T-helper 17 cell (primary cell): ENCODE measurements at places on chromosomes 12 and 14. TPM values are rescaled to one million over a fixed set of nuclear protein-coding genes. Genes with fewer than 3 reads are reported as not detected.

Gene PPFIA2
- total RNA-seq = not detected

Gene C12orf60
- total RNA-seq = 0.27 TPM

Gene LBHD2
- not detected for total RNA-seq

Gene PIWIL1
- total RNA-seq = not detected

Gene KRT72
- 0.60 TPM for total RNA-seq

Gene KRT6C
- not detected for total RNA-seq

Gene KLRG1
- total RNA-seq = 9.9 TPM

Gene CCDC175
- not detected for total RNA-seq

Gene RASSF8
- not detected for total RNA-seq

DNA sequence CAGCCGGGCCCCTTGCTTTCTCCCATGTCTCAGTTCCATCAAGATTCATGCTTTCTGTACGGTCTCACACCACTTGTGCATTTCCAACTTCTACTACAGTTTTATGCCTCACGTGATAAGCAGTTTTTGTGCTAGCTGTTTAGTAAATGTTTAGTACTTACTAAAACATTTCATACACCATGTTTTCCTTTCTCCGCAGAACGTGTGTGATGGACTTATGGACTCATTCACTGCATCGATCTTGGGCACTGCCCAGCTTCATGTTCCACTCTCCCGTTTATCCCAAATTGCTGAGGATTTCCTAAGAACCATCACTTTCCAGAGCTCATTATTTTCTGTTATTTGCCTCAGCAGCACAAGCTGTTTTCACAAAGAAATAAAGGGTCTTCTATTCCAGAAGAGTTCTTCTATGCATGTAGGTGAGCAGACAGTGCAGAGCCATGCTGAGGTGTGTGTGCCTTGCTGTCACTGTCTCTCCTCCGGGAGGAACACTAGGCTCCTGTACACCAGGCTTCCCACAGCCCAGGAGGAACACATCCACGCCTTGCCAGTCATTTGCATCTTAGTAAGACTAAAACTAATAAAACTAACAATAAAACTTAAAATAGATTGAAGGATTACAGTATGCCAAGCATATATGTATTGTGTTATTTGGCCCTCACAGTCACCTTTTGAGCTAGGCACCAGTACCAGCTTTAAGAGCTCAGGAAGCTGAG lies 90.3 kb upstream of the EEA1 start:
- no peaks in the 10 kb centered on the region for H3K4me1 ChIP-seq
- no peak overlapping the region for H3K27ac ChIP-seq
- DNase-seq = no peak
- H3K36me3 ChIP-seq = peaks cover under 1% of the 10 kb centered on the region
- H3K27me3 ChIP-seq = peaks cover 4% of the 10 kb centered on the region

GRCh38 chr12:123998991-123999359 lies 26.0 kb downstream of the ZNF664 start:
- H3K4me3 ChIP-seq = no peak overlapping the region
- H3K4me1 ChIP-seq = peaks cover 28% of the 10 kb centered on the region
- DNase-seq = no peak
- H3K36me3 ChIP-seq = peaks cover 3% of the 10 kb centered on the region

DNA sequence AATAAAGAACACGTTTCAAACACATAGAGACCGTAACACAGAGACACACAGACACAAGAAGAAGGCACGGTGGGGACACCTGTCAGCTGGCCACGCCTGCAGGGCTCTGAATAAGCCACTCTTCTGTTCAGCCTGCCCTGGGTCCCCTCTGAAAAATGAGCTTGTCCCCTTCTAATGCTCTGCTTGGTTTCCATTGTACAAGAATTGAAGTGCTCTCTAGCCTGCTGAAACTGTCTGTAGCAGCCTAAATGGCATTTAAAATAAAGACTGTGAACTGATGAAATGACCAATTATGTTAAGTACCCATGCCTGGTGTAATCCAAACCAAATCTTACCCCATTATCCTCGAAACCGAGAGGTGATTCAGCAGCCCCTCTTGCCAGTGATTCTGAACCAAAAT lies 139.8 kb downstream of the FOXN3 start:
- no peak overlapping the region for H3K4me3 ChIP-seq
- peak overlapping the region; percentile 59 for H3K27ac ChIP-seq
- H3K4me1 ChIP-seq = peaks cover 43% of the 10 kb centered on the region
- H3K36me3 ChIP-seq = peaks cover 4% of the 10 kb centered on the region
- no peak for DNase-seq
- H3K27me3 ChIP-seq = no peaks in the 10 kb centered on the region

- H3K36me3 ChIP-seq = no peaks in the 10 kb centered on the region
- DNase-seq = no peak
- H3K4me3 ChIP-seq = no peak overlapping the region
- H3K27ac ChIP-seq = no peak overlapping the region
- H3K4me1 ChIP-seq = no peaks in the 10 kb centered on the region
These were observed 49.9 kb downstream of the IFNG start for GRCh38 chr12:68109444-68110217.

DNA sequence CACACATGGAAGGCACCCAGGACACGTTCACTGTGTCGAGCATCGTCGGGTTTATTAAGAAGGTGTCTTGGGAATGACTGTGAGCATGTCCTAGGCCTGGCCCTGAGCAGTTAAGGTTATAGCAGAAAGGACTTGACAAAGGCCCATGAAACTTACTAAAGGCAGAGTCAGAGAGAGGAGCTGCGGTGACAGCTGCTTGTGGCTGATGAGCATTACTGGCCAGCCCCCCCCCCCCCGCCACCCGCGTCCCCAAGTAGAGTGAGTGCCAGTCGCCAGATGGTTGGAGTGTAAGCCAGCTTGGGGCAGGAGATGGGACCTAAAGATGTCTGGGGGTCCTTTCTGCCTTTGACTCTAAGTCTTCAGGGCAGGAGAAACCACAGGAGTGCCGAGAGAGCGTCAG lies 169.9 kb downstream of the TSPAN9 start:
- no peak for DNase-seq
- no peak overlapping the region for H3K4me3 ChIP-seq
- H3K4me1 ChIP-seq = peaks cover 11% of the 10 kb centered on the region
- no peak overlapping the region for H3K27ac ChIP-seq

DNA sequence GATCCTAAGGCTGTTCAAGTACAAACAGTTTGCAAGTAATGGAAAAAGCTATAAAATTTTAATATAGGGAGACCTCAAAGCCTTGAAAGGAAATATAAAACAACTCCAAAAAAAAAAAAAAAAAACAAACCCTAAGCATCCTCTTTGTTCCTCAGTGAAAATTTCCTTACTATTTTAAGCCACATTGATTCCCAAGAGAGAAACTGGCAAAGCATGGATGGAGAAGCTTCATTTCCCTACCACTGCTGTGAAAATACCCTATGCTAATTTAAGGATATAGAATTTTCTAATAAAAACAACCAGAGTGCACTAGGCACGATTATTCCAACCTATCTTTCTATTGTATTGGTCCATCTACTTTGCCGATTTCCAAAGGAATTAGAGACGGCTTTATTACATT lies 283.1 kb downstream of the CACNA1C start:
- H3K4me3 ChIP-seq = no peak overlapping the region
- H3K27ac ChIP-seq = no peak overlapping the region
- no peaks in the 10 kb centered on the region for H3K36me3 ChIP-seq
- H3K27me3 ChIP-seq = peaks cover 47% of the 10 kb centered on the region
- no peaks in the 10 kb centered on the region for H3K4me1 ChIP-seq
- DNase-seq = no peak

DNA sequence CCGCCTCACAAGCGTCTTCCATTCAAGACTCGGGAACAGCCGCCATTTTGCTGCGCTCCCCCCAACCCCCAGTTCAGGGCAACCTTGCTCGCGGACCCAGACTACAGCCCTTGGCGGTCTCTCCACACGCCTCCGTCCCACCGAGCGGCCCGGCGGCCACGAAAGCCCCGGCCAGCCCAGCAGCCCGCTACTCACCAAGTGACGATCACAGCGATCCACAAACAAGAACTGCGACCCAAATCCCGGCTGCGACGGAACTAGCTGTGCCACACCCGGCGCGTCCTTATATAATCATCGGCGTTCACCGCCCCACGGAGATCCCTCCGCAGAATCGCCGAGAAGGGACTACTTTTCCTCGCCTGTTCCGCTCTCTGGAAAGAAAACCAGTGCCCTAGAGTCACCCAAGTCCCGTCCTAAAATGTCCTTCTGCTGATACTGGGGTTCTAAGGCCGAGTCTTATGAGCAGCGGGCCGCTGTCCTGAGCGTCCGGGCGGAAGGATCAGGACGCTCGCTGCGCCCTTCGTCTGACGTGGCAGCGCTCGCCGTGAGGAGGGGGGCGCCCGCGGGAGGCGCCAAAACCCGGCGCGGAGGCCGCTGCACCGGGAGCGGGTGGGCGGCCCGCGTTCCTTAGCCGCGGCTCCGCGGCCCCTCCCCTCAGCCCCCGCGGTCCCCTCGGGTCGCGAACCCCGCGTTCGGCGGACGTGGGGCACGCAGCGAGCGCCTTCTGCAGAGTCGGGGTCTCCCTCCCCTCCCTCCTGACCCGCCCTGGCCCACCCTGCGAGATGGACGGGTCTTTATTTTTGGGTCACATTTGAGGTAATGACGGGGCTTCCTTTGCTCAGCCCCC lies at the start of gene UBC:
Gene UBC, minus strand, starts transcription at position 259 of the 847 bp plus-strand sequence. CDS start 879 bp downstream, outside the sequence.
- peak within 1 kb of the TSS; percentile 99 for H3K27ac ChIP-seq
- peak; percentile 81 for DNase-seq
- H3K27me3 ChIP-seq = peaks cover 6% of the 10 kb centered on the region
- H3K4me1 ChIP-seq = peaks cover 72% of the 10 kb centered on the region
- H3K4me3 ChIP-seq = peak within 1 kb of the TSS; percentile 92

GRCh38 chr12:90280033-90280432 lies 571.4 kb upstream of the ATP2B1 start:
- no peak overlapping the region for H3K4me3 ChIP-seq
- no peaks in the 10 kb centered on the region for H3K4me1 ChIP-seq
- H3K36me3 ChIP-seq = no peaks in the 10 kb centered on the region
- DNase-seq = no peak
- H3K27me3 ChIP-seq = peaks cover under 1% of the 10 kb centered on the region
- no peak overlapping the region for H3K27ac ChIP-seq

DNA sequence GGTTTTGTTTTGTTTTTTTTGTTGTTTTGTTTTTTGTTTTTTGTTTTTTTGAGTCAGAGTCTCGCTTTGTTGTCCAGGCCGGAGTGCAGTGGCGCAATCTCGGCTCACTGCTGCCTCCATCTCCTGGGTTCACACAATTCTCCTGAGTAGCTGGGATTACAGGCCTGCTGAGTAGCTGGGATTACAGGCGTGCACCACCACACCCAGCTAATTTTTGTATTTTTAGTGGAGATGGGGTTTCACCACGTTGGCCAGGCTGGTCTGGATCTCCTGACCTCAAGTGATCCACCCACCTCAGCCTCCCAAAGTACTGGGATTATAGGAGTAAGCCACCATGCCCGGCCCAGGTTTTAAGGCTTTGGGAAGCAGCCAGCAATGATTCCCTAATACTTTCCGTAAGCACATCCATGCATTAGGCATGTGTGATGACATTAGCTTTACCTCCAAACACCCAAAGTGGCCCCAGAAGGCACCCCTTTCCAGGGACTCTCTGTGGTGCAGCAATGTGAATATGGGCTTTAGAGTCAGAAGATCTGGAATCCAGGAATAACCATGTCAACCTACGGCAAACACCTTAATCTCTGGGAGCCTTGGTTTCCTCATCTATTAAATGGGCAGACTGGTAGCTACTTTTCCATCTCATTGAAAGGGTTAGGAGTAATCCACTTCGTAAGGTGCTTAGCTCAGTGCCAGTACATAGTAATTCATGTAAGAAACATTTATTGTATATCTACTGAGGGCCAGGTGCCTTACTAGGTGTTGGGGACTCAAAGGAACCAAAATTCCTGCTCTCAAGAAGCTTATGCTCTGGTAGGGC lies 152.9 kb downstream of the ZFP36L1 start:
- H3K36me3 ChIP-seq = peaks cover 2% of the 10 kb centered on the region
- no peak overlapping the region for H3K4me3 ChIP-seq
- no peaks in the 10 kb centered on the region for H3K4me1 ChIP-seq

GRCh38 chr14:83300476-83301064 lies 1766.9 kb upstream of the SEL1L start:
- DNase-seq = no peak
- no peaks in the 10 kb centered on the region for H3K4me1 ChIP-seq
- H3K27me3 ChIP-seq = no peaks in the 10 kb centered on the region
- no peak overlapping the region for H3K27ac ChIP-seq
- H3K36me3 ChIP-seq = no peaks in the 10 kb centered on the region

- peaks cover 2% of the 10 kb centered on the region for H3K36me3 ChIP-seq
- no peak overlapping the region for H3K27ac ChIP-seq
- no peak for DNase-seq
These were observed 3.4 kb downstream of the SPATA7 start for GRCh38 chr14:88388741-88389282.

- H3K27ac ChIP-seq = no peak overlapping the region
- H3K36me3 ChIP-seq = no peaks in the 10 kb centered on the region
- no peaks in the 10 kb centered on the region for H3K4me1 ChIP-seq
- no peak for DNase-seq
- H3K4me3 ChIP-seq = no peak overlapping the region
These were observed 46.1 kb downstream of the SLC41A2 start for GRCh38 chr12:104911942-104912341.

DNA sequence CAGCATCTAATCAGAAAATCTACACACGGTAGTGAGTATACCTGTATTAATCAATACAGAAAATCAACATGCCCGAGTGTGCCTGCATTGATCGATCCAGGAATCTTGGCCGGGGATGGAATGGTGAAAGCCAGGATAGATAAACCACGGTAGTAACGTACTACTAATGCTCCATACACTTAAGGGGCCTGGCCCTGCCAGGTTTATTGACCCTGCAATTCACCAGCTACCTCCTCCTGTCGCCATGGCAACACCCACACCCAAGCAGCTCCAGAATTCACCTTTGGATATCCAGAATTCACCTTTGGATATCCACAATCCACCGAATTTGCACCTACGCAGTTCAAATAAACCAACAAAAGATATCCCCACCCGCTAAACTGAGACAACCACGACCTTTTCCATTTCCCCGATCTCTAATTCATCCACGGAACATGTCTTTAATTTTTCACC lies 14.8 kb upstream of the CALM1 start:
- peaks cover 11% of the 10 kb centered on the region for H3K4me1 ChIP-seq
- no peaks in the 10 kb centered on the region for H3K27me3 ChIP-seq
- no peak for DNase-seq
- no peaks in the 10 kb centered on the region for H3K36me3 ChIP-seq
- H3K4me3 ChIP-seq = no peak overlapping the region
- no peak overlapping the region for H3K27ac ChIP-seq

DNA sequence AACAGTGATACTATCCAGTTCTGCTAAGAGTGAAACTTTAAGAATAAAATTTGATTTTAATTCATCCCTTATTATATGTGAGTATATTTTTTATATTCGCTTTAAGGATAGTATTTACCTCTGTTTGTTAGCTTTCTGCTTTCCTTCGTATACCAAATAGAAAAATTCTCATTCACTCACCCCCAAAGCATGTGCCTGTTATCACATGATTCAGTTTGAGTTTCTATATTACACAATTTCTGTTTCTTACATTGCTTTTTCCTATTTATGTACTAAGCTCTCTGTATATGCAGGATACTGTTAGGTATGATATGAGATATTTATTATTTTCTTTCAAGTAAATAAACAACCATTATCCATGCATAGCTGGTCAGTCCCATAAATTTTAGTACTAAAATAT lies 275.2 kb downstream of the FBXL14 start:
- no peak overlapping the region for H3K27ac ChIP-seq
- peaks cover 2% of the 10 kb centered on the region for H3K36me3 ChIP-seq
- DNase-seq = no peak
